Activated CD4-positive, alpha-beta T cell treated with anti-CD3 and anti-CD28 coated beads, Interleukin-2, amount 10 ng/mL, durations not matched to agents 24 days and 14 days (primary cell): ENCODE measurements at places on chromosomes 1 and 21. TPM values are rescaled to one million over a fixed set of nuclear protein-coding genes. Genes with fewer than 3 reads are reported as not detected.

Gene GBP3
- total RNA-seq: 7.1 and 8.1 TPM in 2 replicates

GRCh38 chr1:190175320-190175719, 302.3 kb downstream of the BRINP3 start:
- no peaks in the 10 kb centered on the region for H3K4me1 ChIP-seq
- no peak overlapping the region for H3K4me3 ChIP-seq
- DNase-seq: no peak
- H3K27me3 ChIP-seq: no peaks in the 10 kb centered on the region
- H3K36me3 ChIP-seq: no peaks in the 10 kb centered on the region

DNA sequence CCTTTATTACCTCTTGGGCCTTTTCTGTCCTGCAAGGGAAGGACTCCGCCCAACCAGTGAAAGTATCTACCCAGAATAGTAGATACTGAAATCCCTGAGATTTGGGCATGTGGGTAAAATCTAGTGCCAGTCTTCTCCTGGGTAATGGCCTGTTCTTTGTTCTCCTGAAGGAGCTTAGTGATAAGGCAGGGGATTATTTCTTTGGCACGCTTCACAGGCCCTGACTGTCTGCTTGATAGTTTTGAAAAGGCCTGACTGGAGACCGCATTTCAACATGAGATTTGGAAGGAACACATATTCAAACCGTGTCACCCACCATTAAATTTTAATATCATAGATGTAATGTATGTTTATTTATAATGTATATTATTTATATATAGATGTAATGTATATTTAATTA, 48.9 kb downstream of the RASAL2 start:
- no peak overlapping the region for H3K27ac ChIP-seq
- no peak overlapping the region for H3K4me3 ChIP-seq
- DNase-seq: no peak
- H3K4me1 ChIP-seq: no peaks in the 10 kb centered on the region
- no peaks in the 10 kb centered on the region for H3K36me3 ChIP-seq

- H3K4me1 ChIP-seq: no peaks in the 10 kb centered on the region
- no peaks in the 10 kb centered on the region for H3K36me3 ChIP-seq
- H3K27me3 ChIP-seq: no peaks in the 10 kb centered on the region
- H3K27ac ChIP-seq: no peak overlapping the region
- H3K4me3 ChIP-seq: no peak overlapping the region
Measured at GRCh38 chr1:163876546-163876945, 554.8 kb downstream of the NUF2 start.

Gene RCSD1
- total RNA-seq: 74.7 and 81.0 TPM in 2 replicates

DNA sequence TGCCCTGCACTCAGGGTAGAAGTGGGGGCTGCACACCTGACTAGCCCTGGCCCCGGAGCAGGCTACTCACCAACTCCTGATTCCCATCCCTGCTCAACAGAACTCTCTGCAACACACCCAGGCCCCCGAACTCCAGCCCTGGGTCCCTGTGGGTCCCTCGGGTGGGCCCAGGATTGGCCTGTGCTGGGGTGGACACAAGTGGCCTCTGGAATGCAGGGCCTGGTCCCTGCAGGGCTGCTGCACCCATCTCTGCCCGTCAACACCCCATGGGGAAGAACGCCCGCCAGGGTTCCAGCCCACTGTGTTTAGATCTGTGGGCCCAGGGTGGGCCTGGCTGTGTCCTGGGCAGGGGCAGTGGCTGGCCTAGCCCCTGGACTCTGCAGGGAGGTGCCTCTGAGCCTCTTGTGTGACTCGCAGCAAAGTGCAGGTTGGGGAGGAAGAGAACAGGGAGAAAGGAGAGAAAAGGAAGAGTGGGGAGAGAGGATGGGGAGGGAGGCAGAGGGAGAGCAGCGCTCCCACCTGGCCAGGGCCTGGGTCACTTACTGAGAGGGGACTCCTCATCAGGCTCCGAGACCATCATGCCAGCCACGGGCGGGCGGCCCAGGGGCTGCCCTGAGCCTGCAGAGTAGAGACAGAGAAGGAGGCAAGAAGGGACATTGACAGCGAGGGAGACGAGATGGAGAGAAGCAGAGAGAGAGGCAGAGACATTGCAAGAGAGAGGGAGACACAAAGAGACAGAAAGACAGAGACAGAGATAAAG, 43.9 kb downstream of the HSPG2 start:
- no peak for DNase-seq
- no peaks in the 10 kb centered on the region for H3K4me1 ChIP-seq
- no peaks in the 10 kb centered on the region for H3K27me3 ChIP-seq
- no peak overlapping the region for H3K4me3 ChIP-seq
- no peak overlapping the region for H3K27ac ChIP-seq

DNA sequence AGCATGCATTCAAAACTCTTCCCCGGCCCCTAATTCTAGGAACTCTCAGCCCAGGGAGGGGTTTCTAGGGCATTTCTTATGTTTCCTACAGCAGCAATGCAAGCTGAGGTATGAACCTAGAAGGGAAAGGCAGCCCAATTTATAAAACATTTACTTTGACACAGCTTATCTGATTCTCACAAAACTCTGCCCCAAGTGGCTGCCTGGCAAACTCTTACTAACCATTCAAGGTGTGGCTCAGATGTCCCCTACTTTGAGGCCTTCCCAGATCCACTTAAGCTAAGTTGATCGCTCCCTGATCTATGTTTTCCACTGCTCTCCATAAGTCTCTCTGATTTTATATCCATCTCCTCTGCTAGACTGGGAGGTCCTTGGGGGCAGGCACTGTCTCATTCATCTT, 35.4 kb downstream of the AK2 start:
- peaks cover 51% of the 10 kb centered on the region for H3K4me1 ChIP-seq
- H3K36me3 ChIP-seq: peaks cover 35% of the 10 kb centered on the region
- H3K27ac ChIP-seq: no peak overlapping the region
- peak; percentile 63 for DNase-seq
- H3K27me3 ChIP-seq: no peaks in the 10 kb centered on the region

Gene GLIS1
- not detected in 2 replicates for total RNA-seq
